ENCODE measurements at places on chromosomes 7 and 10.

GRCh38 chr7:27917774-27918314 lies 177.9 kb downstream of the TAX1BP1 start:
- DNase-seq: peak; percentile 68

DNA sequence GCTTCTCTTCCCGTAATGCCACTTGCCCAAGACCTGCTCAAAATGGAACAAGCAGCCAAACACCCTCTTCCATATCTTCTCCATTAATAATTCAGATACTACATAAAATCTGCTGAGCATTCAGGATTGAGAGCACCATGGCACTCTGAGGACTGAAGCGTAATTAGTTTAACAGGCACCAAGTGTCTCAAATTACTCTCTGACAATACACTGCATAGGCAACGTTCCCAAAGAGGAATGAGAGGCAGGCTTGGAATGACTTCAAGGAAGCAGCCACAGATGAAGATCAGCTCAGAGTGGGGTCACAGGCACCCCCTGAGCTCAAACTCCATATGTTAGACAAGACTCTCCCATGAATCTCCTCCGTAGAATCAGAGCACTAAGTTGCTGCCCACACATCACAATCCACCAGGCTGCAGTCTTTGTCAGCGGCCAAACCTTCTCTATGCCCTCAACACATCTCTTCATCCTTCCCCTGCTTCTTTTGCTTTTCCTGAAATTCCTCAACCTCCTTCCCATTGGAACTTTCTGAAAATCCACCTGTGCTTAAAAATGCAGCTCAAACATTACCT lies 4.7 kb upstream of the ABLIM1 start:
- no peak for DNase-seq

DNA sequence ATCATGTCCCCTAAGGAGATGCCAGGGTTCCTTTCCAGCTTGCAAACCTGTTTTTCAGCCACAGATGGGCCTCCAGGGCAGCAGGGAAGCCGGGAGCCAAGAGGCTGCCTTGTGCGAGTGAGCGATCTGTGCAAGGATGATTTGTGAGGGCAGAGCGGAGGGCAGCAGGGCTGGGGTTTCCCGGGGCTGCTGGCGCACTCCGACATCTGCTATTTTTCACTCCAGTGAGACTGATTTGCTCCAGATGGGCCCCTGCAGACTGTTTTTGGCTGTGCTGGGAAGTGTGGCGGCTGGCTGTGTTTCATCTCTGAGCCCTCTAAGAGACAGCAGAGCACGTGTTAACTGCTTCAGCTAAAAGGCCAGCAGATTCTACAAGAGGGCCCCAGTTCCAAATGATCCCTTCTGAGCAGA lies 466.2 kb downstream of the TYW1 start:
- no peak for DNase-seq

- DNase-seq: no peak
These were observed 99.8 kb downstream of the NKX6-2 start for GRCh38 chr10:132685921-132686680.

- no peak for DNase-seq
These were observed 22.8 kb upstream of the PWWP2B start for GRCh38 chr10:132374176-132374575.

- no peak for DNase-seq
These were observed 31.8 kb upstream of the AKR1B10 start for GRCh38 chr7:134495546-134495945.

- DNase-seq: no peak
These were observed 752 bp downstream of the LRMDA start for GRCh38 chr10:75432176-75432575.

- DNase-seq: no peak
These were observed 73.4 kb downstream of the GPR141 start for GRCh38 chr7:37756797-37757551.

- no peak for DNase-seq
These were observed 652.0 kb upstream of the CELF2 start for GRCh38 chr10:10365676-10366075.

DNA sequence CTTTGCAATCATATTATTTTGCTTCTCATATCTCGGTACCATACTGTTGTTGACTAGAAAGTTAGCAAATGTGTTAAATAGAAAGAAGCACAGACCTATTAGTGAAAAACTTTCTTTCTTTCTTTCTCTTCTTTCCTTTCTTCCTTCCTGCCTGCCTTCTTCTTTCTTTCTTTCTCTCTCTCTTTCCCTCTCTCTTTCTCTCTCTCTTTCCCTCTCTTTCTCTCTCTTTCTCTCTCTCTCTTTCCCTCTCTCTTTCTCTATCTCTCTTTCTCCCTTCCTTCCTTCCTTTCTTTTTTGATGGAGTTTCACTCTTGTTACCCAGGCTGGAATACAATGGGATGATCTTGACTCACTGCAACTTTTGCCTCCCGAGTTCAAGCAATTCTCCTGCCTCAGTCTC lies 1160.6 kb downstream of the GATA3 start:
- DNase-seq: no peak

DNA sequence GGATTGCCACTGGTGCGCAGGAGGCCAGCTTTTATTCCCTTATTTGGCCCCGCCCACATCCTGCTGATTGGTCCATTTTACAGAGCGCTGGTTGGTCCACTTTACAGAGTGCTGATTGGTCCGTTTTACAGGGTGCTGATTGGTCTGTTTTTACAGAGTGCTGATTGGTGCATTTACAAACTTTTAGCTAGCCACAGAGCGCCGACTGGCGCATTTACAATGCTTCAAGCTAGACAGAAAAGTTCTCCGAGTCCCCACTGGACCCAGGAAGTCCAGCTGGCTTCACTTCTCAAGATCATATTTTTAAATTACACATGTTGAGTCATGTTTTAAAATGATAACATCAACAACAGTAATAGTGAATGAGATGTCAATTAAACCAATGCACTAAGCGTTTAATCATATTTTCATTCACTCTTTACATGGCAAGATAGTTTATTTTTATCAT lies 128.3 kb downstream of the CUBN start:
- DNase-seq: no peak

GRCh38 chr7:122354656-122355055 lies 50.1 kb upstream of the FEZF1 start:
- no peak for DNase-seq

DNA sequence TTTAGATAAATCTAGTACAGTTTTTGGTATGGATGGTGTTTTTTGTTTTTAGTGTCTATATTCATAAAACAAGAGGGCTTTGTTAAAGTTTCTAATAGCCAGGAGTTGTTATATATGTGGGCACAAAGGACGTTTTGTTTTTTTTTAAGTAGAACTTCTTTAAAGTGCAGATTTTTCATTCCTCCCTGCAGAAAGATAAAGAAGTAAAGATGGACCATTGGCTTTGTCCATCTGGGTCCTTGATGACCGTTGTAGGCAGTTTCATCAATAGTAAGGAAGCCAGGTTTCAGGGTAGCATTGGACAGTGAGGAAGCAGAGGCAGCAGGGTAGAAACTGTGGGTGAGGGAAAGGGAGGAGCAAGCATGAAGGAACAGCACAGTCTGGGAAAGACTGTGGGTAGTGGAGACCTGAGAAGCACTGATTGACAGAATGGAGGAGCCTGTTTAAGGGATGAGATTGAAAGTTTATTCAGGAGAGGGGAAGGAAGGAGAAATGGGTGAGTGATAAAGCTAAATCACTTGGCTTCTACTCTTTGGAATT lies 5.3 kb downstream of the CALU start:
- DNase-seq: no peak

DNA sequence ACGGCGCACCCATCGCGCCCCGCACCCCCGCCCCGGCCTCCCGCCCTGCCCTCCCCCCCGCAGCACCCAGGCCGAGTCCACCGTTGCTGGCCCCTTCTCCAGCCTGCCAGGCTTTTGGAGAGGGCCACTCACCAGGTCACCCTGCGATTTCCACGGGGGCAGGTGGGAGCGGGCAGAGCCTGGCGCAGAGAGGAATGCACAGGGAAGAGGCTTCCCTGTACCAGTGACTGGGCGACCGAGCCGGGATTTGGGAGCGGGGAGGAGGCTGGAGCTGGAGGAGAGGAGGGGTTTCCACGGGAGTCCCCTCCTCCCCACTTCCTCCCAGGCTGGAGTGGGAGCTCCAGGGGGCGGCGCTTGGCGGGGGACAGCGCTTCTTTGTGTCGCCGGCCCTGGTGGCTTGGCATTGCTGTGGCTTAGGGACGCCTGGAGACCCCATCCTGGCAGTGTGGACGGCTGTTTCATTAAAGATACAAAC lies 19.3 kb downstream of the TCAF1 start:
- peak; percentile 40 for DNase-seq

GRCh38 chr7:157269341-157270059 lies 67.3 kb upstream of the DNAJB6 start:
- no peak for DNase-seq

GRCh38 chr10:33302208-33302829 lies 32.1 kb downstream of the NRP1 start:
- no peak for DNase-seq

GRCh38 chr10:78375854-78376785 lies 342.5 kb downstream of the RPS24 start:
- no peak for DNase-seq

DNA sequence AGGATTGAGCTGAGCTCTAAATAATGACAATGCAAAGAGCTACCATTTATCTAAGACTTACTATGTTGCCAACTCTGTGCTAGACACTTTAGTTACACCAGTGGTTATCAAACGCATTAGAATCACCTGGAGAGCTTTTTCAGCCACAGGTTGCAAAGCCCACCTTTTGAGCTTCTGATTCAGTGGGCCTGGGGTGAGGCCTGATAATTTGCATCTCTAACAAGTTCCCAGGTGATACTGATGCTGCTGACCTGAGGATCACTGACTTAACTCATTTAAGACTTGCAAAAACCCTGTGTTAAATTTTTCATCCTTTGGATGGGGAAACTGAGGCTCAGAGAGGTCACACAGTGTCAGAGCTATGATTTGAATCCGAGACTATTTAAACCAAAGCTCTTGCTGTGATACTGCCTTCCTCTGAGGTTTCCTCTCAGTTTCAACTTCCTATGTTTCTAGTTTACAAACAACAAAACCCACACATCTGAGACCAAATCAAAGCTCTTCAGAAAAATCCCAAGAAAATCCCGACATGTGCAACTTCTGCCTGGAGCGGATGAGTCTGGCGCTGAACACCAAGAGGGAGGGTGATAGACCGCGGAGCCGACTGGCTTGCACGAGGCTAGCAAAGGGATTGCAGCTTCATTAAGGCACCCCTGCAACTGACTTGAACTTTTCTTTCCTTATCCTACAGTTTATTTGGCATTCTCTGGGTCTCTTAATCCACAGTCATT lies 124.9 kb downstream of the CYP26A1 start:
- DNase-seq: peak; percentile 11

DNA sequence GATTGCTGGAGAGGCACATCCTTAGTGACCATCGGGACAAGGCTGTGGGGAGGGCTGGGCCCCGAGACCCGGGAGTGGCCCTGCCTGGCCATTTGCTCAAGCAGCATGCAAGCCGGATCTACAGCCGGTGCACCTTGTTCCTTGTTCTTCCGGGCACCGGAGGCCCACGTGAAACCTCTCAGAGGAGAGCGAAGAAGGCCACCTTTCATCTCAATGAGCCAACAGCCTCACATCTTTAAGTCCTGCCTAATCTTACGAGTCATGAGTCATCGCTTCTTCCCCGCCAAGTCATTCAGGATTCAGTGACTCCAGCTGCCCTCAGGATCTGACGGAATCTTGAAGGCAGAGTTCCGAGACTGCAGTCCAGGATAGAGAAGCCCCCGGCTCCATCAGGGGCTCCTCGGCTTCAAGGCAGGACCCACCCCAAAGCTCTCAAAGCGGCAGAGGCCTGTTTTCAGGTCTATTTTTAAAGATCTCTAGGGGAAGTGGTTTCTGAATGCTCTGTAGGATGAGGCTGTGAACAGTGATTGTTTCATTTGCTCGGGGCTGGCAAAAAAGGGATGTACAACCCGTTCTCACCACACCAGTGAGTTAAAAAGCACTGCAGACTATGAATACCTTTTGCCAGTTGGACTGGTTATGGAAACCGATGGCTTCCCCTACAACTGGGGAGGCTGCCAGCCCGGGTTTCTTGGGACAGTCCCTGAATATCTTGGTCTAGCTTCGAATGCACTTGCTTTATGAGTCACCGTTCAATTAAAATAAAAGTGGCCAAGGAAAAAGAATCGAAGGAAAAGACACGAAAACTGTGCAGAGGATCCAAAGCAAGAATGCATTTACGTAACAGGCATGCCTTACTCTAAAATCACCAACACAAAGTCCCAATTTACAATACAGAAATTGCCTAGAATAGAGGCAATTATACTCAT lies 57.2 kb upstream of the ECHDC3 start:
- DNase-seq: peak; percentile 93

- peak; percentile 93 for DNase-seq
These were observed 609 bp downstream of the SGPL1 start for GRCh38 chr10:70816220-70816894.

GRCh38 chr7:120241973-120242372 lies 31.0 kb upstream of the KCND2 start:
- no peak for DNase-seq

DNA sequence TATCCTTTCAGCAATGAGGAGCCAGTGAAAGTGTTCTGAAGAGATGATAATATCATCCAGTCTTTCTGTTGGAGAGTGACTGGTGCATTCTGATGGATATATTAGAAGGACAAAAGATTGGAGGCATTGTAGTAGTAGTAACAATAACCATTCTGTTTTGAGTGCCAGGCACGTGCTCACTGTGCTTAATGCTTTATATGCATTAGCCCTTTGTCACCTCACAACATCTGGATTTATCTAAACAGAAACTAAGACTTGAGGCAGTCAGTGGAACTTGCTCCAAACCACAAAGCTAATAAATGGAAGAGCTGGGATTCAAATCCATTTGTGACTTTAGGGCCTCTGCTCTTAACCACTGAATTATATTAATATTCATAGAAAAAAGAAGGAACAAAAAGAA lies 84.5 kb upstream of the OIT3 start:
- no peak for DNase-seq

DNA sequence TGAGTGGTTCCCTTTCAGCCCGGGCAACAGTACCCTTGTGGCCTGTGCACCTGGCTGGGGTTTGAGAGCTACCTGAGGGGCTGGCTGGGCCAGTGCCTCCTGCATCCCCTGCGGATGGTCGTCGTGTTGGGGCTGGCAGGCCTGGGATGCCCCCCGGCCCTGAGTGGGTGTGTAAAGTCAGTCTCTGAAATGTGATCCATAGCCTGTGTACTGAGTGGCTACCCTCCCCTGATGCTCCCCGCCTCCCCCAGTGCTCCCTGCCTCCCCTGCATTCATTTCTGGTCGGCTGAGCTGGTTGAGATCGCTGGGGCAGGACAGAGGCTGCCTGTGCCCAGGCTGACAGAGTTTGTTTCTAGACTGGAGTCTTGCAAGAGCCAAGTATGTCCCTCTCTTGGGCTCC lies 9.3 kb downstream of the ZNF316 start:
- no peak for DNase-seq

GRCh38 chr7:146185844-146186243 lies 69.2 kb downstream of the CNTNAP2 start:
- peak; percentile 36 for DNase-seq

GRCh38 chr7:80885757-80886156 lies 33.1 kb downstream of the SEMA3C start:
- DNase-seq: no peak

GRCh38 chr7:78015574-78016260 lies 217.1 kb downstream of the PHTF2 start:
- no peak for DNase-seq

DNA sequence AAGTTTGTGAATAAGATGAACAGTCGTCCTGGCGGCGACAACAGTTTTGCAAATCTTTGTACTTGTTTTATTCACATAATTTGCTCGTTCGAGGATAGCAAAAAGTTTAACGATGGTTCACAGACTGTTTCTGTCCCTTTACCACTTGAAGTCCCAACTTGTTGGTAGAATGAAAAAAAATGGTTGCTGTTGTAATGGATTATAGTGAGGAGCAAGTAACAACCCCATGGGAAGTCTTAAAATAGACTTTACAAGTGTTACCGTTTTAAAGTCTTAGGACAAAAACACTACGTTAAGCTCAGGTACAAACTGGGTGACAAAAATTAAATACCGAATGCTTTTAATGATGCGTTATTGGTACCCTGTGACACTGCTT lies 589 bp downstream of the LSM8 start:
- no peak for DNase-seq

Data from epithelial cell of esophagus (primary cell).